ENCODE measurements at places on chromosomes 2 and 18. TPM values are rescaled to one million over a fixed set of nuclear protein-coding genes. Genes with fewer than 3 reads are reported as not detected.

Gene SLC40A1
- 8.8 TPM for total RNA-seq

DNA sequence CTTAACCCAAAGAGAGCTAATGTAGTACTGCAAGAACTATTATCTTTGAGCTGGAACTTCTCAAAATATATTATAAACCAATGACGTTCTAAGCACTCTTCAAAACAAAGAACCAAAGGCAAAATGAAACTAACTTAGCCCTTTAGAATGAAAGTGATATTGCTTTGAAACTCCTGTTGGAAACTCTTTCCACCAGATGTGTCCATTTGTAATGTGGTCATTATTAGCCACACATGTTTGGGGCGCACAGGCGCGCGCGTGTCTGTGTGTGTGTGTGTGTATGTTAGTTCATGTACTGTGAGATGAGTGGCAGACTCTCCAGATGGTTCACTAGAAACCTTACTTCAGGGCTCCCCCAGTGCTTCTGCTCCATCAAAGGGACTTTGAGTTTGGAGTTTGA lies 323.4 kb downstream of the BCL11A start:
- DNase-seq = no peak

- DNase-seq = no peak
These were observed 311.9 kb downstream of the CCDC178 start for GRCh38 chr18:33128581-33128980.

GRCh38 chr2:45928946-45929345 lies 277.5 kb downstream of the PRKCE start:
- DNase-seq = no peak

GRCh38 chr2:207109768-207110167 lies 56.0 kb downstream of the KLF7 start:
- DNase-seq = no peak

- no peak for DNase-seq
These were observed 111.1 kb downstream of the SGPP2 start for GRCh38 chr2:222535477-222535876.

GRCh38 chr18:35817604-35818352 lies 154.7 kb upstream of the RMP24 start:
- no peak for DNase-seq

GRCh38 chr2:168136392-168136977 lies 110.9 kb downstream of the STK39 start:
- DNase-seq = peak; percentile 37

Gene TBR1
- total RNA-seq = 0.05 TPM

Gene CERKL
- not detected for total RNA-seq

Gene HTRA2
- total RNA-seq = 46.9 TPM

Gene UGT1A6
- total RNA-seq = not detected

Gene PTH2R
- total RNA-seq = not detected

GRCh38 chr2:1430491-1430890 lies 17.2 kb downstream of the TPO start:
- no peak for DNase-seq

Data from NCI-H460 (cell line).